Naive B cell (primary cell): ENCODE measurements at places on chromosomes 1 and 21. TPM values are rescaled to one million over a fixed set of nuclear protein-coding genes. Genes with fewer than 3 reads are reported as not detected.

Gene DIO1
- not detected for polyA plus RNA-seq

Gene SVBP
- polyA plus RNA-seq: 73.2 TPM

Gene C4BPA
- polyA plus RNA-seq: not detected

Gene STIL
- polyA plus RNA-seq: 0.90 TPM

Gene OR6N2
- polyA plus RNA-seq: not detected

Gene FAM177B
- polyA plus RNA-seq: 47.8 TPM

Gene ATP6V1G3
- polyA plus RNA-seq: not detected
